ENCODE measurements at places on chromosomes 7 and 10. TPM values are rescaled to one million over a fixed set of nuclear protein-coding genes. Genes with fewer than 3 reads are reported as not detected.

AKR1C2 gene
- 0.84 TPM for polyA plus RNA-seq

DNA sequence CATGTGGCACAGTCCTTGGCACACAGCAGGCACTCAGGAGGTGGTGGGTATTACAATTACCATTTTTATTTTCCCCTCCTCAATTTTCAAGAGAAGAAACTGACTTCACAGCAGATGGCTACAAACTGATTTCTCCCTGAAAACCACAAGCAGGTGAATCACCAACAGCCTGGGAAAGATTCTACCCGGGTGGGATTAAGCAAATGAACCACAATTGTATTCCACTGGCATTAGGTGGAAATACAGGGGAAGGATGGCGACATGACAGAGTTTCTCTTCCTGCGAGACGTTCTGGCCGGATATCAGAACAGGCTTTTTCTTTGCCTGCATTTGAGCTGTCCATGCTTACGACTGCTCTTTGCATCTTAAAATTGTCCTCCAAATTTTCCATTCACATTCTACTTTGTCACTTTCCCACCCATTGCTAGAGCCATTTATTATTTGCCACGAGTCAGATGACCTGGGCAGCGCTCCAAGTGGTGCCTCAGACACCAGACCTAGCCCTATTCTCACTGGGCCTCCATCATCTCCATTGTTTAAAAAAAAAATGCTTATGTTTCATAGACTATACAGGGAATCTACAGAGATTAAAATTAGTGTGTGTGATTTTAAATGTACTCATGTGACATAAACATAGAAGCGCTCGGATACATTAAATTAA is 4.6 kb downstream of the DENND11 start:
- peak; percentile 40 for DNase-seq

DNA sequence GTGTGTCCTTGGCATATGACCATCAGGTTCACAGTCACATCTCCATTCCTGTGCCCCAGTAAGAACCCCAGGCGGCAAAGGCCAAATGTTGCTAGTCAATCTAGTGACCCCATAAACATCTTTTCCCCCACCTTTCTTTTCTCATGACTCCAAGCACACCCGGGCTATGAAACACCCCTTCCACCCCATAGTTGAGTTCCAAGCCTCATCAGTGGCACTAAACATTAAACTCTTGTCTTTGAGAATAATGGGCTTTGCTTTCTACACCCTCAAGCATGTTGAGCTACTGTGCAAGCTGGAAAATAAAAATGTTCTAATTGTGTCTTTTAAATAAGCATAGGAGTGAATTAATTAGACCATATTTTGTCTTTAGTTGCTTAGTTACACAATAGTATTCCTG is 9.4 kb downstream of the ARID5B start:
- no peak for DNase-seq

DNA sequence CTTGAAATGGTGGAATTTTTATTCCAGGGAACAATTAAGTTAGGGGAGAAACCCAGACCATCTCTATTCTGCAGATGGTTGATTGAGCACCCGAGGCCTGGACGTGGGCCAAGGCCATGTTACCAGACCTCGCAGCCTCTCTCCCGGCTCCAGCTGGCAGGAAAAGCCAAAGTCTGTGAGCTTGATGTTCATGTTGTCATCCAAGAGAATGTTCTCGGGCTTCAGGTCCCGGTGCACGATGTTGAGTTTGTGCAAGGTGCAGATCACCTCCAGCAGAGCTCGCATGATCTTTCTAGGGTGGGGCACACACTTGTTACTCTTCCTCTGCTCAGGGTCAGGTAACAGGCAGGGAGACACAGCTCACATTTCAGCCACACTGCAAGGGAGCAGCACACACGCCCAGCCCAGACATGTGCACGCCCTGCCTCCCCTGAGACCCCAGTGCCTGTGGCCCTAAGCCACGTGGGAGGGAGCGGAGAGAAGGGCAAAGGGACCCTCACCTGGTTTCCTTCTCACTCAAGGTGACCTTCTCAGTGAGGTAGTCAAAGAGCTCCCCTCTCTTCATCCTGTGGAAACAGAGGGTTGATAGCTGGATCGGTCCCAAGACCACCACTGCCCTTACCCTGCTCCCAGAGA is 9.5 kb downstream of the PHKG1 start:
- DNase-seq = peak; percentile 42

- DNase-seq = peak; percentile 55
Observed at GRCh38 chr10:60208676-60209269, 180.9 kb downstream of the ANK3 start.

TFPI2 gene
- polyA plus RNA-seq = 57.3 TPM

- no peak for DNase-seq
Observed at GRCh38 chr10:133276435-133277201, at the start of gene ADAM8. Gene ADAM8, minus strand, starts transcription at chr10:133276868. Its CDS starts 51 bp downstream, at chr10:133276817.

- no peak for DNase-seq
Observed at GRCh38 chr7:18128846-18129245, 101.2 kb upstream of the PRPS1L1 start.

UCN3 gene
- not detected for polyA plus RNA-seq

VKORC1L1 gene
- polyA plus RNA-seq = 14.1 TPM

SEMA3D gene
- 7.4 TPM for polyA plus RNA-seq

Data from endothelial cell of umbilical vein (primary cell).